Foreskin keratinocyte (primary cell): ENCODE measurements at places on chromosomes 5 and 9.

- DNase-seq: no peak
Observed at GRCh38 chr5:163586531-163586956, 81.1 kb downstream of the MAT2B start.

DNA sequence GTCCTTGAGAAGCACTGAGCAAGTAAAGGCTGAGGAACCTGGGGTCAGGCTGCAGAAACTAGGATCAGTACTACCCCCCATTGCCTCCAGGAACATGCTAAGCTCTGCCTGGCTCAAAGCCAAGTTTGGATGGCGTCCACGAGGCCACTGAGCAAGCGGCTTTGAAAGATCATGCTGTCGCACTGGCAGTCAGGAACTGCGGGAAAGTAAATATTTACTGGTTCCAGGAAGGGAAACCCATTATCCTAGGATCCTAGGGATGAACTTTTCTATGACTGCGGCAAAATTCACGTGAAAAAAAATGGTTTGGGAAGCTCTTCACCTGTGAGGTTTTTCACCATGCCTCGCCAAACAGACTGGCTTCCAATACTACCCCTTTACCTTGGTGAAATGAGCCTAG, 75.3 kb upstream of the PJA2 start:
- DNase-seq: no peak

DNA sequence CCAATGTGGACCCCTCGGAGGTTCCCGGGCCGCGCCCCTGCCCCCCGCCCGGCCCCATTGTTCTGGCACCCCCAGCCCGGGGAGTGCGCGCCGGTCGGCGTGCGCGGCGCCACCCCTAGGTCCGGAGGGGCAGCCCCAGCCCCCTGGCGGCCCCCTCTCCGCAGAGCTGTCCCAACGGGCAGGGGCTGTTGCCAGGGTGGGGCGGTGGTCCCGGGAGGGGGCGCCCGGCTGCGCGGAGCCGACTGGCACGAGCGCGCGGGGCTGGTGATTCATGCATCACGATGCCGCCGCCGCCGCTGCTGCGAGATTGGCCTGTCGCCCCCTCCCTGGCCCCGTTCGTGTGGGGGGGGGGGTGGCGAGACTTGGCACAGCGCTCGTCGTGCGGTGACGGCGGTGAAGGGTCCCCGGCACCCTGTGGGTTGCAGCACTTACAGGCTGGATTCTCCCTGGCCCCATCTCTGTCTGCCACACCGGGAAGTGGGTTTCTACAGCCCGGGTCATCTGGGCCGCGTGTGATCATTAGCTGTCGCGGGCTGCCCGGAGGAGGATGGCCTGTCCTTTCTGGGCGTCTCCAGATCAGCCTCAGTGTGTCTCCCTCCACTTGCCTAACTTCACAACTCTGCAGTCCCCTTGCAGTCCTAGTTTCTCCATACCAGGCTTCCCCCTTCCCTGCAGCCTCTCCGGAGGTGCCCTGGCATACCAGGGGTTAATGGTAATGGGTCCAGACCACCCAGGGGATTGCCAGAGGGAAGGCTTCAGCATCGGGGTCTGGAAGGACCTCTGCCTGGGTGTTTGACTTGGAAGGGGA, 858 bp downstream of the NCS1 start:
- DNase-seq: no peak

DNA sequence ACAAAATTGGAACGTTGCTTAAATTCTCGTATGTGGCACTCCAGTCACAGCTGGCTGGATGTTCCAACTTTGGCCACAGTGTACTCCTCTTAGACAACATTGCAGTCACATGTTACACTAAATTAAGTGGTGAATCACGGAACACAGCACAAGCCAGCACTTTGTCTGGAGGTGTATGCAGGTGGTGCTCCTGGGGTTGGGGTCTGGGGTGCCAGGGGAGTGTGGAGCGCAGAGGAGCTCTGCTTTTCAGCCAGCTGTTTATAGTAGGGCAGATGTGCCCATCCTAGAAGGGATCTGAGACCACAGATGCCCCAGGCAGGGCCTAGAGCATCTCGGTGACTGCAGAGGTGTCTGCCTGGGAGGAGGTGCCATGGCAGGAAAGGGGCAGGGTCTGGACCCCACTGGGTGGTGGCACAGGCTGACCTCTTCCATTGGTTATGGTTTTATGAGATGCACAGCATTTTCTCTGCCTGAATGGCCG, 82.6 kb downstream of the WNK2 start:
- no peak for DNase-seq

DNA sequence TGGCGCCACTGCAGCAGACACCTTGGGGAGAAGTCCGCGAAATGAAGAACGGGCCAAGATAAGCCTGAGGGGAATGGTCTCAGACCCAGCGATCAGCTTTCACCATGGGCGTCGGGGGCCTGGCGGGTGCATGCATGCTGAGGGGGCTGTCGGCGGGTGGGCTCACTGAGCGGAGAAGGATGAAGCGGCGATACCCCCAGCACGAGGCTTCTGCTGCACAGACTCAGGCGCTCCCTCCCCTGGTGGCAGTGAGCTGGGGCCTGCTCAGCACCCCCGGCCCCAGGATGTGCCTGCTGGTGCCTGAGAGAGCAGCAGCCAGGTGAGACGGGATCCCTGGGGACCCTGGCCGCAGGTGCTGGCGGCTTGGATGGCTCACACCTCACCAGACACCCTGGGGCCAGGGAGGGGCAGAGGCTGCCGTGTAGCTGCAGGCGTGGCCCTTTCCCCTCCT, 31.2 kb downstream of the CEP72 start:
- no peak for DNase-seq
